ENCODE measurements at places on chromosomes 3 and 15. TPM values are rescaled to one million over a fixed set of nuclear protein-coding genes. Genes with fewer than 3 reads are reported as not detected.
A peak's percentile ranks its signal among the peaks of the same experiment; 100 is the strongest.

DNA sequence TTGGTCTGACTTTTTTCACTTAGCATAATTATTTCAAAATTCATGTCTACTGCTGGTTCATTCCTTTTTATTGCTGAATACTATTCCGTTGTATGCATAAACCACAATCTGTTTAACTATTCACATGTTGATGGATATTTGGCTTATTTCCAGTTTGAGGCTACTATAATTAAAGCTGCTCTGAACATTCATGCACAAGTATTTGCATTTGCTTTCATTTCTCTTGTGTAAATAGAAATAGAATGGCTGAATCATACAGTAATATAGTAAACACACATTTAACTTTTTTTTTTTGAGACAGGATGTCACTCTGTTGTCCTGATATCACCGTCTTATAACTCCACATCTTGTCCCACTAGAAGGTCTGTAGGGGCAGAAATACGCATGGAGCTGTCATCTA, 57.3 kb downstream of the NMNAT3 start:
- no peak overlapping the region for H3K27ac ChIP-seq
- H3K4me1 ChIP-seq, result no peaks in the 10 kb centered on the region
- DNase-seq, result no peak
- no peaks in the 10 kb centered on the region for H3K36me3 ChIP-seq
- H3K27me3 ChIP-seq, result no peaks in the 10 kb centered on the region

DNA sequence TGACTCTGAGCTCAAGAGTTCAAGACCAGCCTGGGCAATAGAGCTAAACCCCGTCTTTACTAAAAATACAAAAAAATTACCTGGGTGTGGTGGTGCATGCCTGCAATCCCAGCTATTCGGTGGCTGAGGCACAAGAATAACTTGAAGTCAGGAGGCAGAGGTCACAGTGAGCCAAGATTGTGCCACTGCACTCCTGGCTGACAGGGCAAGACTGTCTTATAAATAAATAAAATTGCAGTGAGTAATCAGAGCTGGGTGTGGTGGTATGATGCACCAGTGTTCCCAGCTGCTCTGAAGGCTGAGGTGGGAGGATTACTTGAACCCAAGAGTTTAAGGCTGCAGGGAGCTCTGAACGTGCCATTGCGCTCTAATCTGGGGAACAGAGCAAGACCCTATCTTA, 55.9 kb upstream of the GCNT3 start:
- DNase-seq, result no peak
- H3K27ac ChIP-seq, result no peak overlapping the region
- H3K4me1 ChIP-seq, result peaks cover 8% of the 10 kb centered on the region
- no peak overlapping the region for H3K4me3 ChIP-seq
- H3K27me3 ChIP-seq, result no peaks in the 10 kb centered on the region

- H3K27ac ChIP-seq, result no peak overlapping the region
- H3K4me1 ChIP-seq, result no peaks in the 10 kb centered on the region
- no peaks in the 10 kb centered on the region for H3K27me3 ChIP-seq
- DNase-seq, result no peak
- no peak overlapping the region for H3K4me3 ChIP-seq
- H3K36me3 ChIP-seq, result no peaks in the 10 kb centered on the region
Measured at GRCh38 chr3:13011573-13012220, 61.5 kb downstream of the IQSEC1 start.

DNA sequence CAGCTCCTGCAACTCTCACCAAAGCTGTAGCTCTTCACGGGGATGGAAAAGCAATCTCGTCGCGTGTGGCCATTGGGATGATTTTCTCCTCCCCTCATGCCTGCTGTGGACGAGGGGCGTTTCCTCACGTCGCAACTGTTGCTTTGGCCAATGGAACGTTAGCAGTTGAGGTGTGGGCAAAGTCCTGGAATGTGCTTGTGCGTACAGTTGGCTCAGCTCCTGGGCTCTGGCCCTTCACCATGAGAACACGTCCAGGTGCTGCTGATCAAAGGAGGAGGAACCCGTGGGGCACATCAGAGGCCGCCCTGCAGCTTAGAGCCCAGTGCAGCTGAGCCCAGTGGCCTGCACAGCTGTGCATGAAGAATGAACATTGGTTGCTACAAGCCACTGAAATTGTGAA, 186.1 kb downstream of the TJP1 start:
- H3K4me3 ChIP-seq, result no peak overlapping the region
- DNase-seq, result no peak
- H3K36me3 ChIP-seq, result no peaks in the 10 kb centered on the region
- H3K27ac ChIP-seq, result no peak overlapping the region
- no peaks in the 10 kb centered on the region for H3K27me3 ChIP-seq
- H3K4me1 ChIP-seq, result no peaks in the 10 kb centered on the region

The EDEM1 gene
- 39.2 TPM for total RNA-seq

DNA sequence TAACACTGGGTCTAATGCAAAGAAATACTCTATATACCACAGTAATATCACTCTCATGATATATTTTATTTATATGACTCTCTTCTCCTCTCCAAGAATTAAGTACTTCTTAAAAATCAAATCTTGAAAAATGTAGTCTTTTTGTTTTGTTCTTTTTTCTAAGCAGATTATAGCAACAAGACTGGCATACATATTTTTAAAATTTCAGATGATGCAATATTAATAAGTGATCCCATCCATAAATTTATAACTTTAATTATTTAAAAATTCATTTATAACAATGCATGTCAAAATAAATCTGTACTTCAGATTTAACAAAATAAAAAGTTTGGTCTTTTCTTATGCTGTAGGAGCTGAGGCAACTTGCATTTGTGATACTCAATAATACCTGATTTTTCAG, 95.0 kb upstream of the NEDD4 start:
- H3K27ac ChIP-seq, result no peak overlapping the region
- H3K27me3 ChIP-seq, result no peaks in the 10 kb centered on the region
- H3K36me3 ChIP-seq, result no peaks in the 10 kb centered on the region
- no peaks in the 10 kb centered on the region for H3K4me1 ChIP-seq

- H3K4me1 ChIP-seq, result no peaks in the 10 kb centered on the region
- peak; percentile 11 for DNase-seq
- no peaks in the 10 kb centered on the region for H3K36me3 ChIP-seq
Measured at GRCh38 chr3:192063570-192063969, 602.6 kb downstream of the PYDC2 start.

The TMIE gene
- total RNA-seq, result 0.12 TPM

The SNRPA1 gene
- total RNA-seq, result 40.0 TPM

DNA sequence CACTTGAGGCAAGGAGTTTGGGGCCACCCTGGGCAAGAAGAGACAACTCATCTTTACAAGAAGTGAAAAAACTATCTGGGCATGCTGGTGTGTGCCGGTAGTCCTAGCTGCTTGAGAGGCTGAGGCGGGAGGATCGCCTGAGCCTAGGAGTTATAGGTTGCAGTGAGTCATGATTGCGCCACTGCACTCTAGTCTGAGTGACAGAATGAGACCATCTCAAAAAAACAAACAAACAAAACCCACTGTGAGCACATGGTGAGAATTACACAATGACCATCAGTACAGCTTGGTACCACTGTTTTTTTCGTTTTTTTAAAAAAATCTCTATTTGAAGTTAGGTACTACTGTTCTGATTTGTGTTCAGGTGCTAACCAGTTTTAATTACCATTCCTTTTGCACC, 13.6 kb downstream of the VPS39 start:
- H3K27ac ChIP-seq, result no peak overlapping the region
- H3K36me3 ChIP-seq, result no peaks in the 10 kb centered on the region
- H3K4me3 ChIP-seq, result no peak overlapping the region
- peak; percentile 30 for DNase-seq
- H3K4me1 ChIP-seq, result no peaks in the 10 kb centered on the region

DNA sequence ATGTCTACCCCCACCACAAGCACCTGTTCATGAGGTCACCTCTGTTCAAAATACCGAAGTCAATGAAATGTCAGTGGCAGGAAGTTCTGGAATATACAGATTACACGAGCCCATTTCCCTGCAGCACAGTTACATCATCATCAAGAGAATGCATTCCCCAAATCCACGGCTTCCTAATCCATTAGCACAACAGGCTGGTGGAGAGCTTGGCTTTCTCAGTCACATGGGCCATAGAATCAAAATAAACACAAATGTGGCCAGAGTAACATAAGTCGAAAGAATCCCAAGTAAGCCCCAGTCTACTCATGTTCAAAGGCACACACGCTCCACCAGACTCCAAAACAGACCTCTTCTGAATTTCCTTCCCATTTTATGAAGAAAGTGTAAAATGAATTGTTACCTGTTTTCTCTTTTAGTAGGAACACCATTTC, 419.3 kb downstream of the MAGI1 start:
- H3K27ac ChIP-seq, result peak overlapping the region; percentile 24
- H3K27me3 ChIP-seq, result no peaks in the 10 kb centered on the region
- DNase-seq, result no peak
- H3K36me3 ChIP-seq, result no peaks in the 10 kb centered on the region
- no peak overlapping the region for H3K4me3 ChIP-seq

DNA sequence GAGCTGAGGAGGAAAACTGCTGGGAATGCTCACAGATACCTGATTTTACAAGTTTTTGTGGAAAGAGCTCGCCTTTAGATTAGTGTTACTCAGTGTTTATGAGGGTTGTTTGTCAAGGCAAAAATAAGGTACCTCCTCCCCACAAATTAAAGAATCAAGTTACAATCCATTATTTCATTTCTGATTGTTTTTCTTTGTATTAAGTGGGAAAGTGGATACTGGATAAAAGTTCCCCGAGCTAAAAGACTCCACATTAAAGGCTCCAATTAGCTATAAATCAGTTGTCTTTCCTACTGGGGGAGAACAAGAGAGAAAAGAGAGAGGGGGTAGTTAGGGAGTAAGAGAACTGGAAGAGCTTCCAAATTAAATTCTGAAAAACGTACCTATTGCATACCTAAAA, 1.9 kb downstream of the ALDH1A2 start:
- DNase-seq, result no peak
- H3K4me3 ChIP-seq, result no peak overlapping the region
- no peaks in the 10 kb centered on the region for H3K36me3 ChIP-seq
- H3K27ac ChIP-seq, result no peak overlapping the region

The THUMPD3 gene
- total RNA-seq, result 22.7 TPM

DNA sequence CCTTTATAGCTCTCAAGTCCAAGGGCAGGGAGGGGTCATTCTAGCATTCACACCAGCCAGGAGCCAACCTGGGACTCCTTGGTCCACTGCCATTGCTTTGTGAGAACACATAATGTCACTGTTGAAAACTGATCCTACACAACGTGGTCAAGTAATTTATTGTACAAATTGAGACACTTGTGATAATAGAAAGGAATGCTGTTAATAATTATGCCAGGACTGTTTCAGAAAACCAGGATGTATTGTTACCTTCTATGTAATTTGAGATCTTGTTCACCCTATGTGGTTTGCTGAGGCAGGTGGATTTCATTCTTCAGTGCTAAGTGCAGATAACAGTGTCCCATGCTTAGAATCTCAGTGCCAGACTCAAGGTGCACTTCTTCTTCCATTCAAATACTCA, 33.3 kb downstream of the TMCO5A start:
- H3K36me3 ChIP-seq, result no peaks in the 10 kb centered on the region
- no peak overlapping the region for H3K4me3 ChIP-seq
- H3K4me1 ChIP-seq, result no peaks in the 10 kb centered on the region
- H3K27ac ChIP-seq, result no peak overlapping the region

GRCh38 chr3:19543212-19543841, 390.7 kb downstream of the EFHB start:
- no peaks in the 10 kb centered on the region for H3K4me1 ChIP-seq
- no peaks in the 10 kb centered on the region for H3K27me3 ChIP-seq
- peak; percentile 42 for DNase-seq
- H3K36me3 ChIP-seq, result no peaks in the 10 kb centered on the region

DNA sequence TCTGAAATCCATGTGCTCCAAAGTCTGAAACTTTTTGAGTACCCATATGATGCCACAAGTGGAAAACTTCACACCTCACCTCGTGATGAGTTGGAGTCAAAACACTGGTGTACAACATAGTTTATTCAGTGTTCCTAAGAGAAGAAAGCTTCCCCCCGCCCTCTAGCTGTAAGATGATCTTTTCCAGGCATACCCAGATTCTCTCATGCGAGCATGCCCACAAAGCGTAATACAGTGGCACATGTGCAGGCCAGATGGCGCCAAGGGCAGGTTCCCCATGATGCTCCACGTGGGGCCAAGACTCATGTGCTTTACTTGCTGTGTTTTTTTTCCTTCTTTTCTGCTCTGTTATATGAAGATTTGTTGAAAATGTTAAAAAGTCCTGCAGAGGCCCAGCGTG, 104.9 kb upstream of the LRRFIP2 start:
- H3K4me3 ChIP-seq, result no peak overlapping the region
- H3K36me3 ChIP-seq, result no peaks in the 10 kb centered on the region
- no peaks in the 10 kb centered on the region for H3K27me3 ChIP-seq
- H3K4me1 ChIP-seq, result no peaks in the 10 kb centered on the region
- peak; percentile 21 for DNase-seq

DNA sequence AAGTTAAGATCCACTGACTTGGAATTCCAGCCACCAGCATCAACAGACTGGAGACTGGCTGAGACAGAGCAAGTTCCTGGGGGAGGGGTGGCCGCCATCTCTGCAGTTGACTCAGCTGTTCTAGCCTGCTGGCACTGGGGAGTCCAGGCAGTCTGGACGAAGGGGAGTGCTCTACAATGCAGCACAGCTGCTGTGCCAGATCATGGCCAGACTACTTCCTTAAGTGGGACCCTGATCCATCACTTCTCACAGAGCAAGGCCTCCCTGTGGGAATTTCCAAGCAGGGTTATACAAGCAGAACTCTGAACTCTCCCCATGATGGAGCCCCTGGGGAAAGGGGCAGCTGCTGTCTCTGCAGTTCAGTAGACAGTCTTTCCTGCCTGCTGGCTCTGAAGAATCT, 35.2 kb downstream of the PYGO1 start:
- H3K27me3 ChIP-seq, result no peaks in the 10 kb centered on the region
- no peaks in the 10 kb centered on the region for H3K4me1 ChIP-seq
- H3K27ac ChIP-seq, result no peak overlapping the region
- H3K4me3 ChIP-seq, result no peak overlapping the region
- no peaks in the 10 kb centered on the region for H3K36me3 ChIP-seq
- DNase-seq, result peak; percentile 49

The GPR62 gene
- total RNA-seq, result not detected

DNA sequence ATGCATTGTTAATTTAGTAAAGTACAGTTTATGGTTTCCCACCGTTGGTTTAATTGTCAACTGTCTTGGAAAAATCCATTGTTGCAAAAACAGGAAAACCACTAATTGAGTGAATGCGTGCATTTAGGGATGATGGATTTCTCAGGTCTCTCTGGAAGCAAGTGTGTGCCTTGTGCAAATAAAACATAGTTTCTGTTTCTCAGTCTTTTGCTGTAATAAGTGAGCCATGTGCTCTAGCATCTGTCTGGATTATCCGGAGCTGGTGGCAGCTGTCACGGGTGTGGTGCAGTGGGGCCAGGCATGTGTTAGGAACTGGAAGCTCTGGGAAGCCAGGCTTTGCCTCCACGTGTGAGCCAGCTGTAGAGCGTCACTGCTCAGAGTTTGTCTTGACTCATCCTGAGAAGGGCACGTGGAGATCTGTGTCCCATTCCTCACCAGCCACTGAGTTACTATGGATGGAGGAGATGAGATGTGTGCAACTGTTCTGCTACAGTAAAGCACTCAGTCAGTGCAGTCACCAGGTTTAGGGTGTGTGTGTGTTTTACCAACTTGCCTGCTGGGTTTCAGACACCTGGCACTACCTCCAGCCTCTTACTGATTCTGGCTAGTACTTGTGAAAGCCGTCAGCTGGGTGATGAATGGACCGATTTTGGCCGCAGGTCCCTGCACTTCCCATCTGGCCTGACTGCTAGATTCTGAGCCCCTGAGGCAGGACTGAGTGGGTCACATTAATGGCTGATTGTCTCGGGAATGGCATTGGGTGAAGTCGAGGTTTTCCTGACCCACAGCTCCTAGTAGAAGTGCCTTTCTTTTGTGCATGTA, 7.2 kb downstream of the APBA2 start:
- no peak overlapping the region for H3K4me3 ChIP-seq
- H3K27me3 ChIP-seq, result no peaks in the 10 kb centered on the region
- H3K36me3 ChIP-seq, result no peaks in the 10 kb centered on the region

All from hepatocyte (in vitro differentiated cells).